ENCODE measurements at places on chromosomes 7 and 10.

GRCh38 chr10:18436902-18437301, 214.5 kb downstream of the NSUN6 start:
- no peak for DNase-seq

GRCh38 chr7:6182993-6183392, 89.4 kb downstream of the CYTH3 start:
- DNase-seq = no peak

DNA sequence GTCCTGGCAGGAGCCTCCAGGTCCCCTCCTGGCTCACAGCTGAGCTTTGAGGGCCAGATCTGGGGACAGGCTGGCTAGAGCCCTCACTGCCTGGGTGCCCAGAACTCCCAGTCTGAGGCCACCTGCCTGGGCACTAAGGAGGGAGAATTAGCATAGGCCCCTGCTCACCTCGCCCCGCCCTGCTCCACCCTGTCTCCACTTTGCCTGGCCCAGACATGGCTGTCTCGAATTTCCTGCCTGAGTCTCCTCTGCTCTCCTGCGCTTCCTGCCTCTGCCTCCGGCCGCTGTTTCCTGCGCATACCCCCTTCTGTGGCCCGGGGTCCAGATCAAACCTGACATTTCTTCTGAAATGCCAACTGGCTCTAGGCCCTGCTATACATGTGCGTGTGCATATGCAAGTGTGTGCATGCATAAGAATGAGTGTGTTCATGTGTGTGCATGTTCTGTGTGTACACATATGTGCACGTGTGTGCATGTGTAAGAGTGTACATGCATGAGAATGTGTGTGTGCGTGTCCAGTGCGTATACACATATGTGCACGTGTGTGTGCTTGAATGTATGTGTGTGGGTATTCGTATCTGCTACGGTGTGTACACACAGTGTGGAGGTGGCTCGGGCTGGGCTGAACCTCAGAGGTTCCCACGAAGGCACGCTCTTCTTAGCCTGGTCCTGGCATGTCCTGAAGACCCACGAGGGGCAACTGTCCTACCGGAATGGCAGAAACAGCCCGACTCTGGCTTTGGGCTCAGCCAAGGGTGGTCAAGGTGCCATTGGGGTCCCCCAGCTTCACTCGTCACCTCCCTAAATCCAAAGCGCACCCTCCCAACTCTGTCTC, 64.9 kb downstream of the MYL10 start:
- DNase-seq = no peak

DNA sequence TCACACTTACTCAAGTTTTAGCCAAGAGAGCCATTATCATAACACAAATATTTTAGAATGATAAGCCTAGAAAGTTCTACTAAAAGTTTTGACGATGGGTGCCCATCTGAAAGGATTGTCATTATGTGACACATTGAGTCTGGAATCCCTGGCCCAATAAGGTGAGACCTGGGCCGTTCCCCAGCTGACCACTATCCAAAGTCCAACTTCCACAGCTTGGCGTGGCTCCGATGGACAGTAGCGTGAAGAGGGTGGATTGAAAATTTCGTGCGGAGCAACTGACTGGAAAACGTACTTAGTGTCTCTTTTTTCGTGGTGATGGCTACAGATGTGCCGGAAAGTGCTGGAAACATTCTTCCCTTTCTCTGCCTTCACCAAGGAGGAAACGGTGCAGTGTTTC, 439.0 kb upstream of the ZMIZ1 start:
- no peak for DNase-seq

GRCh38 chr7:46174196-46174580, 253.1 kb upstream of the IGFBP3 start:
- DNase-seq = no peak

DNA sequence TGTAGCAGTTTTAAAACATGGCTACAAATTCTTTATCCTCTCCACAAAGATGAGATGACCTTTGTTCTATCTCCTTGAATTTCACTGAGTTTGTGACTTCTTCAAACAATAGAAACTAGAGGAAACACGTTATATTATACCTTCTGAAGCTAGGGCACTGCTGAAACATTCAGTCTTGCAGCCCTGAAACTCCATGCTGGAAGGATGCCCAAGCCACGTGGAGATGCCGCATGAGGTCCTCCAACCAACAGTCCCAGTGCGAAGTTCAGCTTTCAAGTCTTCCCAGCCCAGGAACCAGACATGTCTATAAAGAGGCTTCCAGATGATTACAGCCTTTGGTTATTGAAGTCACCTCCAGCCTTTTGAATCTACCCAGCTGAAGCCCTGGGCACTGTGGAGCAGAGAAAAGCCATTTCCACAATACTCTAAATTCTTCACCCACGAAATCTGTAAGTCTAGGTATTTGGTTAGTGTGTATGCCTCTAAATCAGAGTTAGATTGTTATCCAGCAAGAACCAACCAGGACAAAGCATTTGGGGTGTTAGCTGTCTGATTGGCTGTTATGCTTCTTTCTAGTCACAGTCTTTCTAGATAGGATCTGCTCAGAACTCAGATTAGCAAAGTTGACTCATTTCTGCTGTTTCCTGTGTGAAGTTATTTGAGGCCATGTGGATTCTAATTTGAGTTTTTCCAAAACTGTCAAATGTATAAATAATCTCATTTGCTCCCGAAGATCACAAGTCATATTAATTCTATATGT, 186.5 kb upstream of the TMEM72 start:
- no peak for DNase-seq

GRCh38 chr7:110600956-110601355, 490.0 kb upstream of the LRRN3 start:
- DNase-seq = no peak

DNA sequence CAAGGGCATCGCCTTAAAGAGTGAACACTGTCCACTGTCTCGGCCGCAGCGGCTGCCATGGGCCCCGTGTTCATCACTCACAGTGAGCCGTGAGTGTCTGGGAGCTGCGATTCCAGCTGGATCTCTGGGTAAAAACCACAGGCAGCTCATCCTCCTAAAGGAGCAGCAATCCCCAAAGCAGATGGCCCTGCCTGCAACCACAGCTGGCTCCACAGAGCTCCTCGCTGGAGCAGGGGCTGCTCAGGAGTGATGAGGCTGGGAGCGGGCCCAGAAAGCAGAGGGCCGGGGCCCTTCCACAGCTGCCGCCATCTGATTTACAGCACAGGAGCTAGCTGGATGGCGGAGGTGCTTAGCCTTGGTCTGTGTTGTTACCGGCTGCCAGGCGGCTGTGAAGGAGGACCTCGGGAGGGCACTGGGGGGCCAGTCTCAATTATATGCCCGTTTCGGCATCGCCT, 6.6 kb upstream of the TMEM184A start:
- no peak for DNase-seq

DNA sequence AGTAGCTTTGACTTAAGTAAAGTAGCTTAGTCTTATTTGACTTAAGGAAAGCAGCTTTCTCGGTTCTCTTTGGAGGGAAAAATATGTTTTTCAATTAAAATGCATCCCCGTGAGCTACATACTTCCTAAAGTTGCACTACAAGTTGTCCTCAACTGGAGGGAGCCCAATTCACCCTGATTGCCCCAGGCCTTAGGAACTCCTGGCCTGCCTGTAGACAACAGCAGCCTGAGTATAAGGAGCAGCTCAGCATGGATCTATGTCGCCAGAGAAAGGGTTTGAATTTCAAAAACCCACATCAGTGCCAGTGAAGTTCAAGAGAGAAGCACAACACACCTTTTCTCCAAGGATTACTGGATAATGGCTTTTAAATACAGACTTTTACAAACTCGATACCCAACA, 772.0 kb downstream of the TNS3 start:
- no peak for DNase-seq

DNA sequence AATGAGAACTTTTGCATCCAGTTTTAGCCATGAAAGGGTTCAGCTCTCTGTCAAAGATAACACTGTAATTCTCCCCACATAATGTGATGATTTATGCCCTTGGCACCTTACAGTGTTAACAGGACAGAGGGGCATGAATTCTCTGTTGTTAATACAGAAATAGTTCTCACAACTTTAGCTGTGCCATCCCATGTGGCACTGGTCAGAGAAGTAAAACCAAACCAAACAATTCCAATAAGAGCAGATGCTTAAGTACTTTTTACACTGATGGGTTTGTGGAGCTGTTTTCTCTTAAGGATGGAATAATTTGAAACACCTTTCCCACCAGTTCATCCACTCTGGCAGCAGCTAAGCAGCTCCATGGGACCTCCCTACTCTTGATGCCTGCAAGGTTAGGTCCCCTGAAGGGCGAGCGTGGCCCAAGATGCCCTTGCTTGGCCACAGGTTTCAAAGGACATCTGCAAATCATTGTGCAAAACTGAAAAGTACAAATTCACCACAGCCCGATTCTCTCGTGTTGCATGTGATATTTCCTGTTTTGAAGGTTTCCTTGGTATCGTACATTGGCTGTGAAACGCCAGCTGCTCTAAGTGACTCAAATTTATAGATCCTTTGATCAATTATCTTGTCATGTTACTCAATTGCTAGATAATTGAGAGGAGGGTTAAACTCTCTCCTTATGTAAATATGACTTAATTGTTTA, 82.5 kb upstream of the CREB5 start:
- no peak for DNase-seq

DNA sequence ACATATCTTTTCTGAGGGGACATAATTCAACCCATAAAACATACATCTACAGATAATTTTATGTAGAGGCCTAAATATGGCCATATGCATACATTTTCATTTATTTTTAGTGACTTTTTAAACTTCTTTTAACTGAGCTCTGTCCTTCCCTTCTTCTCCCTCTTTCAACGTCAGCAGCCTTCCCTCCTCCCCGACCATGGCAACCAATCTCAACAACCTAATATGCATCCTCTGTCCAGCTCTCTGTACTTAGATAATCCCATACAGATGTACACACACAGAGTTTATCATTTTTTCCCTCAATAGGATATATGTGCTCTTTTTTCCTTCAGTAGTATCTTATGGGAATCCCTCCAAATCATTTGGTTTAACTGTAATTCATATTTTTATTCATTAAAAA, 94.3 kb downstream of the CCDC71L start:
- DNase-seq = no peak

DNA sequence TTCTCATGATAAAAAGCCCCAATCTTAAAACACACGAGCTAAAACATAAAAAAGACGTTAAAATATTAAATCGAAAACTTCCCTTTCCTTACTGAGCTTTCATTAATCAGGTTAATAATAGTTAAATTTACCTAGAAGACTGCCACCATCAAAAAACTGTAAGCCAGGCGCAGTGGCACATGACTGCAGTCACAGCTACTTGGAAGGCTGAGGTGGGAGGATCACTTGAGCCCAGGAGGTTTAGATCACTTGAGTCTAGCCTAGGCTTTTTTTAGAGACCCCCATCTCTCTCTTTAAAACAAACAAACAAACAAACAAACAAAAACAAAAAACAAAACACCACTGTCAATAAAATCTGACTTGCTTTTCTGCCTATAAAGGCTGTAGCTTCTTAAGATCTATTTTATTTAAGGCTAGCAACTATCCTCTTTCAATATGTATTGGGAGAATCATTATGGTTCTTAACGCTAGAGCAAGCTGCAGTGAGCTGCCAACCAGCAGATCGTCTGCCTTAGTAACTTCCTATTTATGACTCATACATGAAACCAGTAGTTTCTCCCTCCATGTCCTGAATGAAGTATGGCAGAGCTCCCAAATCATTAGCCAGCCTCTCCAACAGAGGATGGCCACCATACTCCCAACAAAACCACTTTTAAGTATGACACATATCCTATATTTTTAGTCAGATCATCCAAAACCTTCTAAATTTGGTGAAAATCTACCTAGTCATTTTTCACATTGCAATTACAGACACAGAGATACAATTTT, 163.7 kb downstream of the SRPK2 start:
- DNase-seq = peak; percentile 55

GRCh38 chr7:92357260-92357659, 90.0 kb upstream of the GATAD1 start:
- no peak for DNase-seq

DNA sequence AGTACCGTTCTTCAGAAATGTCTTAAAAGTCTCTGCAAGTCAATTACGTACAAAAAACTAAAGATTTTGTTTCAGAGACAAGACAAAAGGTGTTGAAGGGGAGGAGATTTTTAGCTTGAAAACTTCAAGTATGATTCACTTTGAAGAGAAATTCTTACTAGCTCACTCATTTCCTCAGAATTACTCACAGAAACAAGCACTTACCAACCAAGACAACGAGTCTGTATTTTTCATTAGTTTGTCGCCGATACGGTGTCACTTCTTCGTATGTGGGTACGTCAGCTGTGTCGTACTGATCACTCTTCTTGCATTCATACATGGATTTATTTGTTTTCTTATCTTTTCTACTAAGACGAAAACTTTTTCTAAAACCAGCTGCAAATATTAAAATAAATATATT, 90.6 kb upstream of the ODAD2 start:
- no peak for DNase-seq

Measured in hematopoietic multipotent progenitor cell treated with erythropoietin and hydrocortisone succinate and interleukin-3 and kit ligand, for 8 days (in vitro differentiated cells).